Left colon (tissue), 2 donors: ENCODE measurements at places on chromosomes 5 and 9. TPM values are rescaled to one million over a fixed set of nuclear protein-coding genes. Genes with fewer than 3 reads are reported as not detected.

Gene PRUNE2
- total RNA-seq = 80.5 TPM

Gene KLF4
- 507 TPM for total RNA-seq

Gene MAPKAP1
- total RNA-seq = 56.5 TPM

Gene UBAC1
- total RNA-seq = 63.0 TPM

Gene NMRK1
- 17.0 TPM for total RNA-seq

Gene TRIM36
- total RNA-seq = 39.8 TPM

Gene CARD9
- total RNA-seq = 1.9 TPM

Gene ARSK
- total RNA-seq = 2.2 TPM

Gene NR4A3
- 3.8 TPM for total RNA-seq

Gene TMEFF1
- 0.50 TPM for total RNA-seq

Gene GPX3
- total RNA-seq = 106 TPM

Gene CSF2
- not detected for total RNA-seq

Gene S1PR3
- total RNA-seq = 1.7 TPM

Gene PTGR1
- 49.2 TPM for total RNA-seq

Gene FAM153A
- total RNA-seq = 8.5 TPM

Gene NRG2
- total RNA-seq = 1.1 TPM

Gene PNPLA7
- total RNA-seq = 18.4 TPM

Gene CCL27
- total RNA-seq = not detected

Gene FNIP1
- total RNA-seq = 31.2 TPM

Gene IL13
- total RNA-seq = not detected

Gene BASP1
- total RNA-seq = 5.0 TPM

Gene TNC
- total RNA-seq = 43.8 TPM

Gene PTTG1
- total RNA-seq = 6.8 TPM

Gene SLC34A1
- not detected for total RNA-seq

Gene MSANTD3
- total RNA-seq = 9.8 TPM

Gene MAMDC4
- 20.1 TPM for total RNA-seq

Gene AMACR
- 89.1 TPM for total RNA-seq

Gene IFNB1
- not detected for total RNA-seq

Gene ENTREP1
- total RNA-seq = 6.2 TPM

Gene LHX6
- 2.1 TPM for total RNA-seq

Gene CREB3
- total RNA-seq = 40.2 TPM

Gene ANXA1
- 34.1 TPM for total RNA-seq

Gene OSMR
- 4.6 TPM for total RNA-seq

Gene CACNA1B
- 0.24 TPM for total RNA-seq

Gene TEX48
- not detected for total RNA-seq

Gene CDKN2A
- 1.8 TPM for total RNA-seq

Gene LAMC3
- 1.3 TPM for total RNA-seq

Gene TSLP
- 0.27 TPM for total RNA-seq

Gene SEMA5A
- total RNA-seq = 33.8 TPM

Gene DBH
- total RNA-seq = not detected

Gene AQP3
- total RNA-seq = 6.8 TPM

Gene MED10
- total RNA-seq = 23.9 TPM

Gene PKD2L2
- not detected for total RNA-seq

Gene QRFP
- not detected for total RNA-seq

Gene ASS1
- total RNA-seq = 264 TPM

Gene OCLN
- total RNA-seq = 129 TPM

Gene NOP16
- 15.9 TPM for total RNA-seq
